ENCODE measurements at places on chromosomes 5 and 9.
A peak's percentile ranks its signal among the peaks of the same experiment; 100 is the strongest.

GRCh38 chr5:53594419-53594818 lies 34.0 kb downstream of the NDUFS4 start:
- DNase-seq, result no peak

GRCh38 chr9:70765946-70766345 lies 351.5 kb upstream of the KLF9 start:
- no peak for DNase-seq

DNA sequence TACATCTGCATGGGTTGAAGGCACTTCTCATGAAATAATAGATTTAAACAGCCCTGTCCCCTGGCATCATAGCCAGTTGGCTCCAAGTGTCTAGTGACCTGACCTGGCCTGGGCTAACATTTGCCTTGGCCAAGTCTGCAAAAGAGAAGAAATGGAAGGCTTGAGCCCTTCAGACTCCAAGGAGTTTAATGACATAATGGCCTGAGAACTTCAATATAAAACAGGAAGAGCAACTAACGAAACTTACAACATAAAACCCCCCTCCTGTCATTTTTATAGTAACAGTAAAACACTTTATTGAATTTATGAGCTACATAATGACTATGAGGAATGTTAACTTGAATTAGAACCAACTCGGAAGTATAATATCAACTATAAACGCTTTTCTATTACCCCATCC lies 218.8 kb upstream of the TBCA start:
- DNase-seq, result no peak

DNA sequence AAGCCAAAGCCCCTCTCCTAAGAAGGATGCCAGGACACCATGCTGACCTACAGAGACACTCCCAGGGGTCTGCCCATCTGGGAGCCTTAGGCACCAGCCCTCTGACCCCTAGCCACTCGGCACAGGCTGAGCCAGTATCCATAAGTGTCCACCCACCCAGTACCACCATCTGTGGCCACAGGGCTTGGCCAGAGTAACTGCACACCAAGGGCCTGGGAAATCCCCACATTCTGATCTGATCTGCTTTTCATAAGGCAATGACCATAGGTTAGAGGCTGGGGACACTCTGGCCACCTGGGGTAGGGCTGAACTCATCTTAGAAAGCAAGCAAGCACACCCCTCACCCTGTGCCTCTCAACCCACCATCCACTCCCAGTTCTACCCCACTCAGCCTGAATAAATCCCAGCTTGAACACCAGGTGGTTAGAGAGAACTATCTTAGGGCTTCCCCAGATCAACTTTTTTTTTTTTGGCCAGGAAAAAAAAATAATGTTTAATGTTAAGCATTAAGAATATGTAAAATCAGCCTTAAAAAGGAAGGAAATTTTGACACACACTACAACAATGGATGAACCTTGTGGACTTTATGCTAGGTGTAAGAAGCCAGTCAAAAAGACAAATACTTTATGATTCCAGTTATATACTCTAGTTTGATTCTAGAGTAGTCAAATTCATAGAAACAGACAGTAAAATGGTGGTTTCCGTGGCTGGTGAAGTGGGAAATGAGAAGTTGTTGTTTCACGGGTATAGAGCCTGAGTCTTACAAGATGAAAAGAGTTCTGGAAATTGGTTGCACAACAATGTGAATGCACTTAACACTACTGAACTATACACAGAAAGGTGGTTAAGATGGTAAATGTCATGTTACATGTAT lies 6.2 kb downstream of the GNPDA1 start:
- DNase-seq, result no peak

DNA sequence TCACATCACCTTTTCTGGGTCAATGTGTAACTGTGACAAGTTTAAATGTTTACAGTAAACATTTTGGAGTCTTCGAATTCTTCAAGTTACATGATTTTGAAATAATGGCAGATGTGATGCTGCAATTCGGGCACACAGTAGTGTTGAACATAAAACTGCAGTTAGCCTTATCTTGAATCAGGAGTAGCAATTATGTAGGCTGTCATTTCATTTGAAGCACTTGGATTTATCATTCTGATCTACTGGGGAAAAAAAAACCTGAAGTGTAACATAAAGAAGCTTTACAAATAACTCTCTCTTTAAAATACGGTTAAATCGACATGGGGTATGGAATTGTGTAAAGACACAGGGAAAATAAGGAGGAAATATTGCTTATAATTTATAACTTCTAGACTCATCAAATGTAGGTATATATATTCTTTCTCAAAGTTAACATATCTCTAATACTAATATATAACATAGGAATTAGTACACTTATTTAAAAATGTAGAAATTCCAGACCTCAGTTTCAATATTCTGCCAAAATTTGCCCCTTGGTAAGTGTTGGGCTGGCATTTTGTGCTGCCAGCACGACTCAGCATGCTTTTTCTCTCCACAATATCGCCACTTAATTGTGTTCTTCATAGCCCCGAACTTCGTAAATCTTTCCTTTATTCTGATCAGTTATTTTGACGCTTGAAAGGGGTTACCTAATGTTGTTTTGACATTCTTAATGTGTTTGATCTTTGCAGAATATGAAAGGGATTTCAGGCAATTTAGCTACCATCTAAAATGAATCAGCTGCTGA lies 226.7 kb downstream of the PRR16 start:
- no peak for DNase-seq

DNA sequence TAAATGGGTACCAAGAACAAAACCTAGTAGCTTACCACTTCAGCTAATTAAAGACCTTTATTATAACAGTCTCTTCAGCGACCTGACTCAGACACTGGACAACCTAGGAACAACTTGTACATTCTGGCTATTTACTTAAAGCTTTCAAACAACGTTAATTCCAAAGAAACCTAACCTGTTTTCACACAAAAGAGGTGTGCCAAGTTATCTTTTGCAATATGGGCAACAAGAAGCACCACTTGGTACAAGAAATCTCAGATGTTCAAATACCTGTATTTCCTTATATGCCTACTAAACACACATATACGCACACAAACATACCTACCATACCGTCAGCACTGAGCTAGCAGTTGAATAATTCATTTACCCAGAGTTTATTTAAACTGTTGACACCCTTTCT lies 23.0 kb downstream of the RNF145 start:
- no peak for DNase-seq

- DNase-seq, result no peak
These were observed 40.7 kb upstream of the PPP3R2 start for GRCh38 chr9:101635473-101635872.

DNA sequence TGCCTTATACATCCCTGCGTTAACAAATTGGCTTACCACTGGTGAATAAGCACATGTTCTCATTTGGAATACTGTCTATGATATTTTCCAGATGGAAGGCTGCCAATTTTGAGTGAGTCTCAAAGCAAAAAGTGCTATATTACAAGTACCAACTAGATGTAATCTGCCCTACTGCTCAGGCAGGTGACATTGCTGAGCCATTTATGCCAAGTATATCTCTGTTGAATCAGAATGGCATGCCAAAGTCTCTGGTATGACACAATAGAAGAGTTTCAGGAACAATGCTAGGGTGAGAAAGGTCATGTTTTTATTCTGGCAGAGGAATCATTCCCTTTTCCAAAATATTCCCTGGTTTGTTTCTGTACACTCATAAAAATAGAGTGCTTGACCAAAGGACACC lies 356.5 kb downstream of the CDH9 start:
- no peak for DNase-seq

DNA sequence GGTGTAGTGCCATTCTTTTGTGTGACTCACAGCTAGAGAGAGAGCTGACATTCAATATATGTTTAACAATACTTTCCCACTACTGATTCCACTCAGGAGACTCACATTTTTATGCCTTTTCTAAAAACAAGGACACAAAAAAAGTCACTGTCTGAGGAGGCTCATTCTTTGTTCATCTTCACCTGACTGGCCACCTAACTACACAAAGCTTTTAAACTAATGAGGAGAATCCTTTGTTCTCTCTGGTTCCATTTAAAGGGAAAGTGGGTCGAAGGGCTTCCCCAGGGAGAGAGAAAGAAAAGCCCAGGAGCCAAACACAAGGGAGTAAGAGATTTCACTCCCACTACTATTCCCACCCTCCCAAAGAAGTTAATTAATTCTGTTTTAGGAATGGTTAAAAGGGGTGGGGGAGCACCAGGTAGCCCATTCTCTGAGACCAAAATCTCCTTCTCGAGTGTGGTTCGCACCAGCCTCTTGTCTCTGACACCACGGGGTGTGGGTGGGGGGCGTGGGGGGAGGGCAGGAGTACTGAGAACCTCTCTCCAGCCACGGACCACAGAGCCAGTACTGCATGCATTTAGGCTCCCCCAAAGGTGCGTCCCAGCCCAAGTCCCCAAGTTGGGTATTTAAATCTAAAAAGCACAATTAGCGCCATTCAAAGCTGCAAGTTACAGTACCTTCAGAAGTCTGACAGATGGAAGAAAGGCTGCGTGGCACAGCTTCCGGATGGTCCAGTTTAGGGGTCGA lies 747 bp downstream of the TRPM3 start:
- no peak for DNase-seq

- no peak for DNase-seq
These were observed 62.7 kb downstream of the SEMA4D start for GRCh38 chr9:89435071-89435823.

GRCh38 chr9:72315089-72315509 lies 49.9 kb downstream of the ZFAND5 start:
- peak; percentile 53 for DNase-seq

DNA sequence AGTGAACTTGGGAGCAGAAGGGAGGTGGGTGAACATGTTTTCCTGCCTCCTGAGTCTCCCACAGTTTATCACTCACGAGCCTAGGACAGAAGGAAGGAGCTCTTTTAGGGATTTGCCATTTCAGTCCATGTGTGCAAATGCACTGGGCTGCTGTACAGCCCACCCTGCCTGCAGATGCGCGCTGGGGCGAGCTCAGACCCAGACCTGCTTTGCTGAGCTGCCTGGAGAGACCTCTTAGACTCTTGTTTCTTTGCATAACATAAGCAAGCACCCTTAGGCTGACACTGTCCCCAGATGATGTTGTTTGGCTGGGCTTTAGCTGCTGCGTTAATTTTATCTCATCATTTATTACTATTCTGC lies 199.0 kb downstream of the CACNA1B start:
- no peak for DNase-seq

GRCh38 chr5:142872795-142873194 lies 102.6 kb downstream of the ARHGAP26 start:
- DNase-seq, result no peak

- DNase-seq, result no peak
These were observed 198.3 kb upstream of the TBC1D2 start for GRCh38 chr9:98453589-98454311.

DNA sequence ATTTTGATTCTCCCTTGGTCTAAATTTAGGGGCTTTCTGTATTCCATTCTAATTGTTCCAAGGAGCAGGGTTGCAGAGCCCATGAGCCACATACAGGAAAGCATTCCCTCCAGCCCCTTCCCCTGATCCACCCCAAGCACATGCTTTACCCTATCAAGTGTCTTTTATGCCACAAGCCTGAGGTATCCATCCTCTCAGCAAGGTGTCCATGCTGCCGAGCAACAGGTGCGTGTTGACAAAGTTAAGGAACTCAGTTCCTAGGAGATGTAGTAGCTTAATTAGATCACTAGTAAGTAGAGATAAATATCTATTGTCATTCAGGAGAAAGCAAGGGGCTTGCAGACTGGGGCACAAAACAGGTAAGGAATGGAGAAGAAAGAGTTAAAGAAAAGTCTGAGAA lies 57.8 kb downstream of the FEM1C start:
- DNase-seq, result no peak

DNA sequence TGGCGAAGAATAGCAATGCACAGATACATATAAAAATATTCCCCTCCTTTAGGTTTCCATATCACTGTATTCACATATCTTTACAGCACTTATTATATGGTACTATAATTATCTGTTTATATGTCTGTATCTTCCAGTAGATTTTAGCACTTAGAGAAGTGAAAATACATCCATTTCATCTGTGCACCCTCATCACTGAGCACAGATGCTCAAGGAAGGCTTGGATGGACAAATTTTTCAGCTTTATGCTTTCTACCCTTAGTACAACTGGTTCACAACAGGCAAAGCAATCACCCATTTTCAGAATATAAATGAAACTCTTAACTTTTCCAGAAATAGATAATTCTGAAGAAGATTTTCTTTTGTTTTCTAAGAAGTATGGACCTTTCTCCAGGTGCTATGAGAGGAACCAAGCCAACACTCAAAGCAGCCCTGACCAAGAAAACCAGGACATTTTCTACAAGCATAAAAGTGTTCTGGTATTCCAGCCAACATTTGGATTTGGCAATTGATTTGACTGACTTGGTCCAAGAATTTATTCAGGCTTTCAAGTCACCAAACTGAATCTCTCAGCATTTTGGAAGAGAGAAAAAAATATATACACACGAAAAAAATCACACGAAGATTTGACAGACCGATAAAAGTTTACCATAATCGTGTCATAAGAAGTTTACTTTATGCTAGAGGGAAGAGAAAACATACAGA lies 170.2 kb upstream of the CD180 start:
- DNase-seq, result no peak

- peak; percentile 66 for DNase-seq
These were observed 5.1 kb upstream of the GNPDA1 start for GRCh38 chr5:142017832-142018427.
